ENCODE measurements at places on chromosomes 11 and 22. TPM values are rescaled to one million over a fixed set of nuclear protein-coding genes. Genes with fewer than 3 reads are reported as not detected.

Gene OR4D5
- total RNA-seq, result not detected

Gene ZNF215
- total RNA-seq, result 1.5 TPM

Gene TECTA
- 0.62 TPM for total RNA-seq

DNA sequence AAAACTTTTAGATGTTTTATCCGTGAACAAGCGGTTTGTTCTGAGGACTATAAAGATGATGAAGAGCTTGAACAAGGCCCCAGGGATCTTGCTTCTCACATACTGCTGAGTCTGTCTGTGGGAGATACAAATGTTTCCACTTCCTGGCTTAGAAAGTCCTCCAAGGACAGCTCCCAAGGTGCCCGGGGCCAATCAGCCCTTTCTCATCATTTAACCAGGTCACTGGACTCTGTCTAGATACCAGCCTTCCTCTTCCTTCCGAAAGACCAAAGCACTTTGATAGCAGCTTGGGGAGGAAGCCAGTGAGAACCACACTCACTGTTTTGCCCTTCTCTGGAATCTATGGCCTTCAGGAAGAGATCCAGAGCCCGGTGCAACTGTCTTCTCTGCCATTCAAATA, 4.3 kb upstream of the MICAL2 start:
- no peak for DNase-seq

DNA sequence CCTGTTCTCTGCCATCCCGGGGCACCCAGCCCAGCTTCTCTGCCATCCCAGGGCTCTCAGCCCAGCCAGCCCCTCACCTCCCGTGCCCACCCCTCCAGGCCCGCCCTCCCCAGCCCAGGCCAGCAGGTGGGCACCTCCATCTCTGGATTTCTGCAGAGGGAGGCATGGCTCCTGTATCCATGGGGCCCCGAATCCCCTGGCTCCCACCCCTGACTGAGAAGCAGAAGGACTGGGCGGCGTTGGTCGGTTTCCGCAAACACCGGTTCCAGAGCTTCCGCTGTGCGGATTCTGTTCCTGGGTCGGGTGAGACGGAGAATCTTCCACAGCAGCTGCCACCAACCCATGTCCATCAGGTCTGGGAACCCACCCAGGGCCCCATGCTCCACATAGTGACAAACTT, 240.3 kb downstream of the BRD1 start:
- DNase-seq, result peak; percentile 76

GRCh38 chr11:103929170-103929903, 107.1 kb upstream of the DDI1 start:
- DNase-seq, result no peak

GRCh38 chr11:63914896-63915691, 1.9 kb downstream of the RCOR2 start:
- DNase-seq, result no peak

DNA sequence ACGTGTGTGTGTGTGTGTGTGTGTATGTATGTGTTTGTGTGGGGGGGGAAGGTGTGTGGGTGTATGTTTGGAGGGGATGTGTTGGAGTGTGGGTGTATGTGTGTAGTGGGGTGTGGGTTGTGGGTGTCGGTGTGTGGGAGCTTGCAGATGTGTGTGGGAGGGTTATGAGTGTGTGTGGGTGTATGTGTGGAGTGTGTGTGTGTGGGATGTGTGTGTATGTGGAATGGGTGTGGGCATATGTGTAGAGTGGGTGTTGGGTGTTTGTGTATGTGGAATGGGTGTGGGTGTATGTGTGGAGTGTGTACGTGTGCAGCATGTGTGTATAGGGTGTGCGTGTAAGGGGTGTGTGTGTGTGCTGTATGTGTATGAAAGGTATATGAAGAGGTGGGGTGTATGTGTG, 14.7 kb downstream of the STX3 start:
- no peak for DNase-seq

GRCh38 chr22:42695294-42695693, 25.4 kb downstream of the A4GALT start:
- no peak for DNase-seq

GRCh38 chr11:128890543-128891368, at the start of gene KCNJ5:
Gene KCNJ5 (plus strand): TSS chr11:128891356. CDS start chr11:128911274, 19,918 bp downstream.
- DNase-seq, result no peak

- DNase-seq, result no peak
Observed at GRCh38 chr11:63791495-63792167, 21.6 kb upstream of the SPINDOC start.

Data from posterior vena cava (tissue), 2 donors.